M059J (cell line): ENCODE measurements at places on chromosomes 2 and 18. TPM values are rescaled to one million over a fixed set of nuclear protein-coding genes. Genes with fewer than 3 reads are reported as not detected.

GRCh38 chr2:156565066-156565710 is 129.0 kb downstream of the GPD2 start:
- DNase-seq: peak; percentile 94

DNA sequence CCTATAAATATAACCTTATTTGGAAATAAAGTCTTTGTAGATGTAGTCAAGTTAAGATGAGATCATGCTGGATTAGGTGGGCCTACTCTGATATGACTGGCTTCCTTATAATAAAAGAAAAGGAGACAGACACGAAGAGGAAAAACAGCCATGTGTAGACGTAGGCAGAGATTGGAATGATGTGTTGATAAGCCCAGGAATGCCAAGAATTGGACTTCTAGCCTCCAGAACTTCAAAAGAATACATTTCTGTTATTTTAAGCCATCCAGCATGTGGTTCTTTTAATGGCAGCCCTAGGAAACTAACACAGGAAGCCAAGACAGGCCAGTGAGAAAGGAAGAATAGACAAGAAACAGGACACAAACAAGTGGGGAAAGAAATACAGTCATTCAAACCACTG is 68.6 kb downstream of the NYAP2 start:
- peak; percentile 81 for DNase-seq

- no peak for DNase-seq
Observed at GRCh38 chr2:174535757-174536703, 49.2 kb upstream of the GPR155 start.

- no peak for DNase-seq
Observed at GRCh38 chr18:60861575-60861974, 471.7 kb upstream of the CDH20 start.

- DNase-seq: no peak
Observed at GRCh38 chr2:20193185-20193584, 31.7 kb downstream of the SDC1 start.

The HMSD gene
- total RNA-seq: 0.84 and 1.6 TPM in 2 replicates

The RTP5 gene
- not detected in 2 replicates for total RNA-seq
